Liver (tissue), 10 donors: ENCODE measurements at places on chromosomes 1 and 21. TPM values are rescaled to one million over a fixed set of nuclear protein-coding genes. Genes with fewer than 3 reads are reported as not detected.

Gene HSD3B1
- total RNA-seq = not detected

Gene TSTD1
- 23.6 TPM for total RNA-seq

Gene PTGFRN
- total RNA-seq = 12.6 TPM

Gene NLRP3
- 1.9 TPM for total RNA-seq

Gene BEND5
- total RNA-seq = 0.93 TPM

Gene BARHL2
- not detected for total RNA-seq

Gene HCN3
- 0.84 TPM for total RNA-seq

Gene VANGL2
- 0.17 TPM for total RNA-seq

Gene SLC25A33
- 6.9 TPM for total RNA-seq

Gene OR2L5
- total RNA-seq = not detected

Gene DMBX1
- total RNA-seq = not detected

Gene LY9
- total RNA-seq = 1.5 TPM

Gene SLC2A5
- 1.6 TPM for total RNA-seq

Gene LRRC71
- not detected for total RNA-seq

Gene PLK3
- 2.3 TPM for total RNA-seq

Gene UBQLN4
- total RNA-seq = 13.5 TPM

Gene NEGR1
- 0.14 TPM for total RNA-seq
